ENCODE measurements at places on chromosomes 11 and 22.

DNA sequence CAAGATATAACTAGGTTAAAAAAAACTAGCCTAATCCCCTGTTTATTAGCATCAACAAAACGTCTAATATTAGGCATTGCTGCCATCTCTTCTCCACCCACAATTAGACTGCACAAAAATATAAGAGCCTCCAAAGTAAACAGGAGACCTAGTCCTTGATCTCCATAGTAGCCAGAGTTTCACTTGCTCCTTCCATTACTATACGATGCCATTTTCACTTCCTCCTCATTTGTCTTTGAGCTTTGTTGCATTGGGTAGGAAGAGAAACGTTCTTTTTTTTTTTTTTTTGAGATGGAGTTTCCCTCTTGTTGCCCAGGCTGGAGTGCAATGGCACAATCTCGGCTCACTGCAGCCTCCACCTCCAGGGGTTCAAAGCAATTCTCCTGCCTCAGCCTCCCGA lies 42.3 kb upstream of the RDX start:
- no peak for DNase-seq

GRCh38 chr11:115665175-115665821 lies 161.1 kb upstream of the CADM1 start:
- no peak for DNase-seq

DNA sequence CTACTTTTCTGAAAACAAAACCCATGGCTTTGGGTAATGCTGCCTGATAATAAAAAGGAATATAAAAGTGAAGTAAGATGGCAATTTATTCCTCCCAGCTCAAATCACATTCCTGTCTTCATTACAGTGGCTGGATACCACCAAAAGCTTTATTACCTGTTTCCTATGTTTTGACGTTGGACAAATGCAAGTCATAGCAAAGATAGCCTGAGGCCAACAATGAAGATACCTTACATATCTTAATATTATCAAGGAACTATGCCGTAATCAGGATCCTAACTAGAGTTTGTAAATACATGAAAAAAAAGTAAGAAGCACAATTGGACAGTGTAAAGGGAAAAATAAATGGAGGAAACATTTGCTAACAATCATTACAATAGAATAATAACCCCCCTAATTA lies 202.4 kb downstream of the SOX6 start:
- no peak for DNase-seq

DNA sequence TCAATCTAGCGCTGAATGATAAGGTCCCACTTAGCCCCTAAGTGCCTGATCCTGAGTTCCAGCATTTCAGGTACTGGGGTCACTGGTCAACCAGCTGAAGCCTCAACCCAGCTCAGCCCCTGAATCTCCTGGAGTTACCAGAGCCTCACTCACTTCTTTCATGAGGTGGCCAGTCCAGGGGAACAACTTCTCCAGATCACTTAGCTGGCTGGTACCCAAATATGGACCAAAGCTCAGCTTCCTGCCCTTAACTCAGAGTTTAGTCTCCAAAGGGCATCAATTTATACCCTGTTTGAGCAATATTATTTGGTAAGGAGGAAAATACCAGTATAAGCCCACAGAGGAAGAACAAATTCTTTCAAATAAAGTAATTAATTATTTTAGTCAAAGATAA lies 105.6 kb downstream of the SLC1A2 start:
- DNase-seq: no peak

GRCh38 chr11:12671370-12671769 lies 2.9 kb upstream of the TEAD1 start:
- no peak for DNase-seq

- DNase-seq: no peak
Measured at GRCh38 chr11:73957654-73958361, 7.0 kb downstream of the DNAJB13 start.

- no peak for DNase-seq
Measured at GRCh38 chr11:43576803-43577521, 103.6 kb upstream of the HSD17B12 start.

- no peak for DNase-seq
Measured at GRCh38 chr22:17237038-17237668, 17.9 kb upstream of the ADA2 start.

All from NCI-H187 (cell line).